Naive thymus-derived CD8-positive, alpha-beta T cell (primary cell): ENCODE measurements at places on chromosomes 2 and 18.
A peak's percentile ranks its signal among the peaks of the same experiment; 100 is the strongest.

GRCh38 chr2:26312471-26312870 is 33.5 kb upstream of the SELENOI start:
- no peak for DNase-seq

DNA sequence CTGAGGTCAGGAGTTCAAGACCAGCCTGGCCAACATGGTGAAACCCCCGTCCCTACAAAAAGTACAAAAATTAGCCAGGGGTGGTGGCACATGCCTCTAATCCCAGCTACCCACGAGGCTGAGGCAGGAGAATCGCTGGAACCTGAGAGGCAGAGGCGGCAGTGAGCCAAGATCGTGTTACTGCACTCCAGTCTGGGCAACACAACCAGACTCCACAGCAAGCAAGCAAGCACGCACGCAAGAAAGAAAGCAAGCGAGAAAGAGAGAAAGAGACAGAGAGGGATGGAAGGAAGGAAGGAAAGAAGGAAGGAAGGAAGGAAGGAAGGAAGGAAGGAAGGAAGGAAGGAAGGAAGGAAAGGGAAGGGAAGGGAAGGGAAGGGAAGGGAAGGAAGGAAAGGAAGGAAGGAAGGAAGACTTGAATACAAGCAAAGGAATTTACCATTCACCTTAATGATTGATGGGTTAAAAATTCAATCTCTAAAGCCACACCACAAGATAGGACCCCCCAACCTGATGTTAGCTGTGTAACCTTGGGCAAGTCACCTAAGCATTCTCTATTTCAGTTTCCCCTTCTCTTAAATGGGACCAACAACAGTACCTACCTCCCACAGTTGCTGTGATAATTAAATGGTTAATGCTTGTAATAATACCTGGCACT is 181.7 kb downstream of the ATAD2B start:
- no peak for DNase-seq

DNA sequence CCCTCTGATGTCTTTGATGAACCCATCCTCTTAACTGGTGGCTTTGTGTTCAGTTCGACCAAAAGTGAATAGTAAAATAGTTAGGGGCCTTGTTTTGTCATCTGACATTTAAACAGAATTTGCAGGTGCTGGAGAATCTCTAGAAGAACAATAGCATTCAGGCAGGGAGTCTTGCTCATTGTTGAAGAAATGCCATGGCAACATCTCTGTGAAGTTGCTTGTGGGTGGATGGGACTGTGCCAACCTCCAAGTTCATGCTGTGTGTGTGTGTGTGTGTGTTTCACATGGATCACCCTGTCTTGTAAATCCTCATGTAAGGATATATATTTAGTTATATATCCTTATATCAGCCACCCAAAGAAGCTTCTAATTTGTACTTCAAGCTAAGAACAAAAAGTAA is 66.7 kb downstream of the SKA1 start:
- no peak for DNase-seq

DNA sequence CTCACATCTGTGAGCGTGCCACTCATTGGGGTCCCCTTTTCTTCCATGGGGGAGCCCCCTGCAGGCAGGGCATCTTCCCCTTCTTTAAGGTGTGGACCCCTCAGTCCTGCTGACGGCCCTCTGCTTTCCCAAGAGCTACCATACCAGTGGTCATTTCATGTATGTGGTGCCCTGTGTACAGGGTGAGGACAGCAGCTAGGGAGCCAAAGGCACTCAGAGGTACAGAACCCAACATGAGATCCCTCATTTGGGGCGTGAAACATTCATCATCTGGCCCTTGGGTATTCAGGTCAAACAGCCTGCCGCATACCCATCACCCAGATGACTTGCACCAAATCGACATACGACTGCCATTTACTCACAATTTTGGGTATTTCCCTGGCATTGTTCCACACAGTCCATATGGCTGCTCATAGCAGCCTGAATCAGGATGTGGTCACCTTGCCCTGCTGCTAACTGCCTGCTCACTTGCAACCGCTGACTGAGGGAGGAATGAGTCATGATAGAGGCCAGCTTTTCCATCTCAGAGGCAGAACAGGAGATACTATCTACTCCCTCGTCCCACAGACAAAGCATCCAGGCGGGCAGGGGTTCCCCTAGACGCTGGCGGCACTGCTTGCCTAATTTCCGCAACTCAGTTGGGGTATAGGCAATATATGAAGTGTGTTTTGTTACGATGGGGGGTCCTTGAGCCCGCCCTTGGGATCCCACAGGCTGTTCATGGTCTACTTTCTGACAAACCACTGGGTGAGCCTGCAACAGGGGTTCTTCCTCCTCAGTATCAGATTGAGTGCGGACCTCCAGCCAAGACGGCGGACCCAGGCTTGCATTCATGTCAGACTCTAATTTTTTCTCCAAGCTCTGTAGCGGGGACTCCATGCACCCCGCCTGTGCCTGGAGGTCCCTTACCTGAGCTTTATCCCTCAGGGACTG is 228.6 kb downstream of the SATB2 start:
- DNase-seq: no peak

- no peak for DNase-seq
Measured at GRCh38 chr18:27967913-27968824, 208.8 kb downstream of the CDH2 start.

- DNase-seq: no peak
Measured at GRCh38 chr2:79799729-79800128, 286.9 kb downstream of the CTNNA2 start.

GRCh38 chr18:41767960-41768359 is 187.1 kb upstream of the PIK3C3 start:
- no peak for DNase-seq

GRCh38 chr2:29106980-29107388 is 8.2 kb upstream of the CLIP4 start:
- no peak for DNase-seq

DNA sequence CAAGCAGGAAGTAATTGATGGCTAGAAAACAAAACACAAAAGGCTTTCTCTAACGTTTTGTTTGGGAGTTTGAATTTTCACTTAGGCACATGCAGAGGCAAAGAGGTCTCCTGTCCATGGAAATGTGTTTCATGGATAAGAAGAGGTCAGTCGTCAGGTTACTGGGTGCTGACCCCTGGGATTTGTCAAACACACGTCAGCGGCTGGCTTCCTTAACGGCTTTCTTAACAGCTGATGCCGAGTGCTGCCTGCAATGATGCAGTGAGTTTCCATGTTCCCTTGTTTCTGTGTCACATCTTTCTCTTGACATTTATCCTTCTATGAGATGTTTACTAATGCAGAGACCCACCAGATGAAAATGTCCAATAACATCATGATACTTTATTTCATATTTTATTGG is 31.7 kb downstream of the GPR39 start:
- no peak for DNase-seq

GRCh38 chr18:70194227-70194890 is 11.1 kb downstream of the RTTN start:
- no peak for DNase-seq

GRCh38 chr2:83069724-83070123 is 1389.4 kb downstream of the SUCLG1 start:
- no peak for DNase-seq

GRCh38 chr2:181891966-181892798 is 652 bp downstream of the ITPRID2 start:
- peak; percentile 70 for DNase-seq

DNA sequence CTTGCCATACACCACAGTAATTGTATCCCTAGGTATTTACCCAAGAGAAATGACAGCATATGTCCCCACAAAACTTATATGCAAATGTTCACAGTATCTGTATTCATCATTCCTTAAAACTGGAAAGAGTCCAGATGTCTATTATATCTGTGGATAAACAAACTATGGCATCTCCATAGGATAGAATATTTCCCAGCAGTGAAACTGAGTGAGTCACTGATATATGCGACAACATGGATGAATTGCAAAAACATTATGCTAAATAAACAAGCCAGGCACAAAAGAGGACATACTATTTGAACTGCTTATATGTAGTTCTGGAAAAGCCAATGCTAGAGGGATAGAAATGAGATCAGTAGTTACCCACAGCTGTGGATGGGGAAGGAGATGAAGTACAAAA is 359.4 kb upstream of the DSEL start:
- no peak for DNase-seq

- DNase-seq: no peak
Measured at GRCh38 chr2:228056293-228057097, 125.0 kb downstream of the SPHKAP start.

- DNase-seq: no peak
Measured at GRCh38 chr2:73933194-73933593, 6.5 kb downstream of the DGUOK start.

GRCh38 chr18:58337686-58338085 is 291.2 kb downstream of the ALPK2 start:
- no peak for DNase-seq

GRCh38 chr18:75073654-75074053 is 135.3 kb downstream of the PTGR3 start:
- DNase-seq: no peak

- DNase-seq: no peak
Measured at GRCh38 chr2:123609077-123609476, 416.0 kb upstream of the CNTNAP5 start.

GRCh38 chr2:235716875-235717496 is 223.1 kb downstream of the AGAP1 start:
- DNase-seq: no peak

- no peak for DNase-seq
Measured at GRCh38 chr2:148926981-148927401, 52.0 kb downstream of the KIF5C start.

DNA sequence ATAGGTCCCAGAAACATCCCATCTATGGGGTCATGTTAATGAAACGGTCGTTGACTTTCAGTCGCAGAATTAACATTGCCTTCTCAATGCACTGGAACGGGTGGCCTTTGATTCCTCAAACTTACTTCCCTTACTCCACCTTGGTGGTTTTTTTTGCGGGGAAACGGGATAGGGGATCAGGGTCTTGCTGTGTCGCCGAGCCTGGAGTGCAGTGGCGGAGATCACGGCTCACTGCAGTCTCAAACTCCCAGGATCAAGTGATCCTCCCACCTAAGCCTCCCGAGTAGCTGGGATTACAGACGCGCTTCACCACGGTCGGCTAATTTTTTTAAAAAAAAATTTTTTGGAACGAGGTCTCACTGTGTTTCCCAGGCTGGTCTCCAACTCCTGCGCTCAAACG is 754 bp downstream of the ATG16L1 start:
- no peak for DNase-seq

DNA sequence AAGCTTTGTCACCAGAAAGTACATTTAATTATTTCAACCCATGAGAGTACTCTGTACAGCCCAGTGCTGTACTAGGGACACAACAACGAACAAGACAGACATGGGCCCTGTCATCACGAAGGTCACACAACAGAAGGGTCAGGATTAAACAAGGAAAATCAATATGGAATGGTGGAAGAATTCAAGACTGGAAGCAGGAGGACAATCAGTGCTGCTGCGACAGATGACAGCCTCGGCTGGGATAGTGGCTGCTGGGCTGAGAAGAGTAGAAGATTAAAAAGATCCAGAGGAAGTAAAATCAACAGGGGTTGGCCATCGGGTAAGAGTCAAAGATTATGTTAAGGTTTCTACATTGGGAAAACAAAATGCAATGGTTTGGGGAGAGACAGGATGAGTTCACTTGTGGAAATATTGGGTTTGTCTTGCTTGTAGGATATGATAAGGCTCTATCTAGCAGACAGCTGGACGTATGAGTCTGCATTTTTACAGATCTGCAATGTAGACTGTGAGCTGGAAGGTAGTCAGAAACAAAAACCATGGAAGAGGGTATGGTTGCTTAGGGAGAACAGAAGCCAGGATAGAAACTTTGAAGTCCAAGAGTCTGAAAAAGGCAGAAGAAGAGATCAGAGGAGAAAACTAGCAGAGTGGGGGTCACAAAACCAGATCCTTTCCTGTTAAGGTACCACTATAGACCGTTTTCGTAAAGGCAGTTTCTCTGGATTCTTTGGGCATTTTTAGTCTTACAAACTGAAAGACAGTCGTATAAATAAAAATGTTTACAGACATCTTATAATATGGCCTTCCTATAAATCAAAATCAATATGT is 84.1 kb downstream of the PRELID3A start:
- no peak for DNase-seq

DNA sequence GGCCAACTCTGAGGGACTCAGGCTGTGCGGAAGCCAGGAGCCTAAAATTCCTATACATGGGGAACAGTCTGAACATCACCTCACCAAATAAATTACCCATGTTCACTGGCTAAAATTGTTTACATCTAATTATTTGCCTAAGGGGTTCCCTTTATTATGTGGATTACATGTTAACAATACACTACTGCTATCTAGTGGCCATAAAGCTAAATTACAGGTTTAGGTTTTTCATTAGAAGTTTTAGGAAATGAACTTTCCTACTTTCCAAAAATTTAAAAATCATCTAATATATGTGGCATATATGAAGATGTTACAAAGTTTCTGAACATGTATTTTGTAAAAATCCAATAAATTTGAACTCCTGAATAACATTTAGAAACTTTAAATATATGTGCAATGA is 40.3 kb downstream of the PLA2R1 start:
- DNase-seq: no peak

DNA sequence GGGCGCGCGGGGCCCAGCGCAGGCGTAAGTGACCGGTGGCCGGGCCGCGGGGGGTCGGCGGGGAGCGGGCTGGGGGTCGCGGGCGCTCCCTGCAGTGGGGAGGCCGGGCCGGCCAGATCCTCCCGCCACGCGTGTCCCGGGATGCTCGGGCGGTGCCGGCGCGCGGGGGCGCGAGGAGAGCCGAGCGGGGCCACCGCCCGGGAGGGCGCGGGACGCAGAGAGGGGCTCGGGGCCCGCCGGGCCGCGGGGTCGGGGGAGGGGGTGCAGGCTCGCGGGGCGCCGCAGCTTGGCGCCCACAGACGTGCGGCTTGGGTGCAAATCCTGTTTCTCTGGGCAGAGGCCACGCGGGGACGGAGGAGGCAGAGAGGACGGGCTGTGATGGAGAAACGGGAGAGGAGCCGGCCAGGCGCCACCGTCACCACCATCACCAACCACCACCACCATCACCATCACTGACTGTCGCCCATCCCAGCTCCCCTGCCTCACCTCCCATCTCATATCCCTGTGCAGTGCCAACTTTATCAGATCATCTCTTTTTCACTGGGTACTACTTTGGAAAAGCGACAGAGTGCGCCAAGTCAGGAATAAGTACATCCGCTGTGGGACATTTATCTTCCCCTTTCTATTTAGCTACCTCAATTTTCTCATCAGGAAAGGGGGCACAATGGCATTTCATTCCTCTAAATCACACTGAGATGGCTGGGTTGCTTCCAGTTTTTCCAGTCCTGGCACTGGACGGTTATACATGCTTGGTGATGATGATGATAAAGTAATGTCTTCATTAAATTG is 97.2 kb upstream of the GPR45 start:
- no peak for DNase-seq
